HT1080 (cell line): ENCODE measurements at places on chromosomes 3 and 15. TPM values are rescaled to one million over a fixed set of nuclear protein-coding genes. Genes with fewer than 3 reads are reported as not detected.

The TMCO5A gene
- total RNA-seq: not detected in 2 replicates

The HDC gene
- not detected in 2 replicates for total RNA-seq

The SPATA12 gene
- 0.80 and 1.6 TPM in 2 replicates for total RNA-seq

The GHSR gene
- not detected in 2 replicates for total RNA-seq

The ZNF385D gene
- total RNA-seq: 0.03 and 0.13 TPM in 2 replicates

The TRIM42 gene
- not detected in 2 replicates for total RNA-seq

The SEMA3G gene
- total RNA-seq: 0.43 and 0.53 TPM in 2 replicates

The ANKUB1 gene
- not detected in 2 replicates for total RNA-seq

The RTP3 gene
- total RNA-seq: not detected in 2 replicates

The SPESP1 gene
- not detected in 2 replicates for total RNA-seq

The HEG1 gene
- 34.4 and 40.7 TPM in 2 replicates for total RNA-seq

The HRG gene
- total RNA-seq: 0.05 TPM in 1 of 2 replicates, not detected in the other

The WNT7A gene
- total RNA-seq: 0.47 and 1.3 TPM in 2 replicates

The CLDN18 gene
- total RNA-seq: not detected in 2 replicates

The XCR1 gene
- total RNA-seq: not detected in 2 replicates

The RBM15B gene
- total RNA-seq: 28.7 and 38.3 TPM in 2 replicates

The GPR15 gene
- total RNA-seq: not detected in 2 replicates

The SNUPN gene
- 33.6 and 39.4 TPM in 2 replicates for total RNA-seq

The NLGN1 gene
- total RNA-seq: 1.6 and 3.1 TPM in 2 replicates

The GP9 gene
- not detected in 2 replicates for total RNA-seq

The HCLS1 gene
- 45.9 and 55.1 TPM in 2 replicates for total RNA-seq

The PLA2G4D gene
- not detected in 2 replicates for total RNA-seq

The PCLAF gene
- 52.0 and 120 TPM in 2 replicates for total RNA-seq

The EPHA6 gene
- 0.10 and 0.79 TPM in 2 replicates for total RNA-seq

The MME gene
- total RNA-seq: 186 and 228 TPM in 2 replicates

The ALDH1A3 gene
- 0.39 and 2.2 TPM in 2 replicates for total RNA-seq

The MAP6D1 gene
- 1.9 and 8.0 TPM in 2 replicates for total RNA-seq

The KLHL6 gene
- total RNA-seq: not detected in 2 replicates

The MYO5C gene
- 0.07 TPM in 1 of 2 replicates, not detected in the other for total RNA-seq

The GABRB3 gene
- not detected in 2 replicates for total RNA-seq

The CD276 gene
- 51.6 and 69.2 TPM in 2 replicates for total RNA-seq

The KCNMB3 gene
- 0.23 and 0.45 TPM in 2 replicates for total RNA-seq

The ARPIN gene
- total RNA-seq: 3.0 and 3.1 TPM in 2 replicates

The SNURF gene
- total RNA-seq: 5.8 and 6.7 TPM in 2 replicates

The TRAIP gene
- 13.4 and 15.1 TPM in 2 replicates for total RNA-seq

The TMEM108 gene
- 0.23 and 0.27 TPM in 2 replicates for total RNA-seq

The CCNB2 gene
- 92.3 and 116 TPM in 2 replicates for total RNA-seq

The NAALADL2 gene
- 0.63 TPM in 2 replicates for total RNA-seq

The NPAP1 gene
- not detected in 2 replicates for total RNA-seq

The OCA2 gene
- not detected in 2 replicates for total RNA-seq

The USP8 gene
- total RNA-seq: 33.2 and 36.9 TPM in 2 replicates

The ZMAT3 gene
- total RNA-seq: 16.6 and 17.0 TPM in 2 replicates

The TUSC7 gene
- not detected in 2 replicates for total RNA-seq

The GOLGA8G gene
- total RNA-seq: not detected in 2 replicates

The GOLGA8T gene
- total RNA-seq: 0.06 and 0.17 TPM in 2 replicates

The TAGLN3 gene
- 16.4 and 17.9 TPM in 2 replicates for total RNA-seq

The ROPN1B gene
- 0.30 TPM in 1 of 2 replicates, not detected in the other for total RNA-seq

The KNL1 gene
- 27.0 and 27.3 TPM in 2 replicates for total RNA-seq

The MAPKAPK3 gene
- 123 and 168 TPM in 2 replicates for total RNA-seq

The BMF gene
- 0.23 and 0.66 TPM in 2 replicates for total RNA-seq

The FBXO40 gene
- 0.03 and 0.05 TPM in 2 replicates for total RNA-seq

The CHRNA7 gene
- 2.0 TPM in 2 replicates for total RNA-seq

The GUCA1C gene
- total RNA-seq: not detected in 2 replicates

The TGM5 gene
- 0.20 and 0.98 TPM in 2 replicates for total RNA-seq

The FANCD2OS gene
- total RNA-seq: not detected in 2 replicates

The MUSTN1 gene
- total RNA-seq: 0.30 TPM in 1 of 2 replicates, not detected in the other

The NSMCE3 gene
- total RNA-seq: 8.5 and 9.6 TPM in 2 replicates

The MYO5A gene
- 31.3 and 33.7 TPM in 2 replicates for total RNA-seq

The SCG5 gene
- total RNA-seq: 36.1 and 46.9 TPM in 2 replicates

The SEMA3F gene
- 45.7 and 48.6 TPM in 2 replicates for total RNA-seq
